Right atrium auricular region (tissue), 2 donors: ENCODE measurements at places on chromosomes 5 and 9. TPM values are rescaled to one million over a fixed set of nuclear protein-coding genes. Genes with fewer than 3 reads are reported as not detected.

RNF180 gene
- 21.1 TPM for total RNA-seq

LCN9 gene
- not detected for total RNA-seq

SAPCD2 gene
- 0.12 TPM for total RNA-seq

DMAC1 gene
- 30.7 TPM for total RNA-seq

TMEM215 gene
- total RNA-seq = not detected

PRSS3 gene
- not detected for total RNA-seq

ANKRD20A1 gene
- total RNA-seq = 2.6 TPM

PLEKHG4B gene
- 0.08 TPM for total RNA-seq

KCNV2 gene
- total RNA-seq = not detected
